T-cell (primary cell): ENCODE measurements at places on chromosomes 3 and 15.

DNA sequence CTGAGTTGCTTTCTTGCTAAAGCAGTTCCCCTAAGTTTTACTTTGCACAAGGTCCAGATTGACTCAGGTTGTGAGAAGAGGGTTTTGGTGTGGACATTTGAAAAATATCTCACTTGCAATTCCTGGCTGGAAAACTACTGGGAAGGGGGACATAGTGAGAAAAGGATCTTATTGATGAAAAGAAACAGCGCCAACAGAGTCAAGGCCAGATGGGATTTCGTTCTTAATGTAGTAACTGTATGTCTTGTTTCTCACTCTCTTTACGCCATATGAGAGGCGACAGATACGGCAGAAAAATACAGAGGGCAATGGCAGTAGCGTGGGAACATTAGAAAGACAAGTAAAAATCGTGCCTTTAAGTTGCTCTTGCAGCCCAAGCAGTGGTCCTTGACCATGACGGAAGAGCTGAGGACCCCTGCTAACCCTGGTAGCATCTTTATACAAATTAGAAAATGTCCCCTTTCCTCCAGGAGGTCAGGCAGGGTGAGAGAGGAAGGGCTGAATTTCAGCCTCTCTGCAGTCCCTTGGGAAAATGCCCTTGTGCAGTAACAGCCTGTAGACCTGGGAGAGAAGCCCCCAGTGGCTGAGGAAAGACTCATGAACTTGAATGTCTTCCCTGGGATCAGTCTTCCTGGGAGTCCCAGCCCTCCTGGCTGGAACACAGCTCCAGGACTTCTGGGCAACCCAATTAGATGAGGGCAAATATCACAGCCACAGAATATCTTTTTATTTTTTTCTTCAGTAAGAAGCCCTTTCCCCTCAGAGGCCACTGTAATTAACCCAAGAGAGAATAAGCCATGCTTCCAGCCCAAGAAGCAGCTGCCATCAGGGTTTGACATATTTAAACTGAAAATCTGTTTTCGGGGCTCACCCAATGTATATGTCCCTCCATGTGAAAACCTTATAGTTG lies 113.4 kb downstream of the CD47 start:
- peaks cover 47% of the 10 kb centered on the region for H3K4me1 ChIP-seq
- no peaks in the 10 kb centered on the region for H3K36me3 ChIP-seq
- peak overlapping the region; percentile 36 for H3K27ac ChIP-seq

DNA sequence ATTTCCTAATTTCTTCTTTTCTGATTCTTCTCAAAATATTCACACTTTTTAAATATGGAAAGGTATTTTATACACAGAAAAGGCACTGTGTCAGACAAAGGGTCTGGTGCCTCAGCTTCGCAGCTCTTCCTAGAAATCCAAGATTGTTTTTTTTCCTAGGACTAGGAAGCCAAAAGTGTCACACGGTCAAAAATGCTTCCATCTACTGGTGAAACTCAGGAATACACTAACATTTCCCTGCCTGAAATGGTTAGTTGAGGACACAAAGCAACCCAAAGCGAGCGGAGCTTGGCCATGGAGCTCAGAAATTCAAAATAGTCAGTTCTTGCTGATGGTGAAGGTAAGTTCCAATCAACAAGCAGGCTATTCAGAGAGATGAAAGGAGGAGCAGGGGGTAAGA lies 426.5 kb upstream of the RASGRP1 start:
- no peaks in the 10 kb centered on the region for H3K4me1 ChIP-seq
- DNase-seq = no peak
- H3K27ac ChIP-seq = no peak overlapping the region
- no peaks in the 10 kb centered on the region for H3K36me3 ChIP-seq

DNA sequence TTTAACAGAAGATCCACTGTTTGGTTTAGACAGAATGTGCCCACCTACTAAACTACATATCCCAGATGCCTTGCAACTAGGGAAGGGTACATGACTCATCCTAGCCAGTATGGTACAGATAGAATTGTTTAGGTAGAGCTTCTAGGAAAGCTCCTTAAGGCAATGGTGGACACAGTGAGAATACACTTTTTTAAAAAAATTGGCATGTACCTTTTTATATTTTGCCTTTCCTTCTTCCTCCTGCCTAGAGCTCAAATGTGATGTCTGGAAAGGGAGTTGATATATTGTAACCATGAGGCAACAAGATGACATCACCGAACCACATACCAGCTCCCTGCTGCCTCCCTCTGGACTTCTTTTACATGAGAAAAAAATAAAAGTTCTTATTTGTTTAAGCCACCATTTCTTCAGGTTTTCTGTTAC lies 14.4 kb upstream of the C3orf80 start:
- H3K36me3 ChIP-seq = no peaks in the 10 kb centered on the region
- H3K4me3 ChIP-seq = no peak overlapping the region
- no peak overlapping the region for H3K27ac ChIP-seq

DNA sequence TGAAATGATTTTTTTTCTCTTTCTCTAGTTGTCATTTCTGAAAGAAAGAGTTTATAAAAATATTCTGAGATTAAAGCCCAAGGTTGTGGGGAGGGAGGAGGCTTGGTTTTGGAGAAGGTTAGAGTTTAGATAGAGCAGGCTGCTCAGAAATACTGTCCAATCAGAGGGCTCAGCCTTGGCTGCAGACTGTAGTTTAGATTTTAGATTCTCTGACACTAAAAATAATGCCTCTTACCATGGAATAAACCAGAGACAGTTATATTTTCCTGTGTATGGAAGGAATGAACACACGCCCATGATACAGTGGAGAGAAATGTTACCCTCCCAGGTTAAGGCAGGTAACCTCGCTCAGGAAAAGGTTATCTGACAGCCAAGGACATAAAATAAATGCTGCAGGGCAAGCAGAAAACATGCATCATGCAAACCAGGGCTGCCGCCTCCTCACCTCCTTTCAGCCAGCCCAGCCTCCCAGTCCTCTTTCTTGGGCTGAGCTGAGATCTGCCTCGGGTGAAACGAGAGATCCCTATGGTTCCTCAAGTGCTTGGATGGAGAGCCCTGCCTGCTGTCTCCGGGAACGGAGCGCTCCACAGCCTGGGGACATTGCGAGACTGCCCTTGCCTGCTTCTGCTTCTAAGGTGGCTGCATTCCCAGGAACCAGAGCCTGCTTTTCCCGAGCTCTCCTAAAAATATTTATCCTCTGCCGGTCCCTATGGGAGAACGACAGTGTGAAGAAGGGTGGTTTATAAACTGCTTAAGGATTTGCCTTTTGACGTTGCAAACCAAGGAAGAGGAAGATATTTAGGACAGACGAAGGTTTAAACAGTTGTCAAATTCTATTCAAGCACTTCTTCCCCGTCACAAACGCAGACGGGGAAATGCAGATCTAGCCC lies 848 bp downstream of the NCEH1 start:
- DNase-seq = no peak
- H3K4me1 ChIP-seq = peaks cover 14% of the 10 kb centered on the region
- H3K27me3 ChIP-seq = peaks cover 4% of the 10 kb centered on the region

GRCh38 chr3:72269475-72269874 lies 484.5 kb upstream of the PROK2 start:
- H3K27me3 ChIP-seq = peaks cover 6% of the 10 kb centered on the region
- H3K4me1 ChIP-seq = peaks cover 36% of the 10 kb centered on the region
- H3K4me3 ChIP-seq = no peak overlapping the region
- H3K27ac ChIP-seq = no peak overlapping the region
- no peak for DNase-seq
